ENCODE measurements at places on chromosomes 6 and 20.

- no peak for DNase-seq
These were observed 216.5 kb downstream of the ZMYND8 start for GRCh38 chr20:47139934-47140535.

- DNase-seq: no peak
These were observed 45.1 kb downstream of the MAFB start for GRCh38 chr20:40643891-40644290.

DNA sequence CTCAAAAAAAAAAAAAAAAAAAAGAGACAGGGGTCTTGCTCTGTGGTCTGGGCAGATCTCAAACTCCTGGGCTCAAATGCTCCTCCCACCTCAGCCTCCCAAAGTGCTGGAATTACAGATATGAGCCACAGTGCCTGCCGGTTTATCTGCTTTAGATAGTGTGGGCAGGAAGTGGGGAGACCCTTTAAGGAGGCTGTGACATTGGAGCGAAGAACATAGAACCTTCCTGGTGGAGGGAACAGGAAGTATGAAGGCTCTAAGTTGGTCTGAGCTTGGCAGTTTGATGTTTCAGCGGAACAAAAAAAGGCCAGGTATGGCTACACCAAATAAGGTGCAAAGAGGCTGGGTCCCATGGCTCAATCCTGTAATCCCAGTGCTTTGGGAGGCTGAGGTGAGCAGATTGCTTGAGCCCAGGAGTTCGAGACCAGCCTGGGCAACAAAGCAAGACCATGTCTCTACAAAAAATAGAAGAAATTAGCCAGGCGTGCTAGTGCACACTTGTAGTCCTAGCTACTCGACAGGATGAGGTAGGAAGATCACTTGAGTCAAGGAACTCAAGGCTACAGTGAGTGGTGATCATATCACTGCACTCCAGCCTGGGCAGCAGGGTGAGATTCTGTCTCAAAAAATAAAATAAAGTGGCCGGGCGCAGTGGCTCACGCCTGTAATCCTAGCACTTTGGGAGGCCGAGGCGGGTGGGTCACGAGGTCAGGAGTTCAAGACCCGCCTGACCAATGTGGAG lies 8.7 kb upstream of the ZMYND8 start:
- DNase-seq: no peak

DNA sequence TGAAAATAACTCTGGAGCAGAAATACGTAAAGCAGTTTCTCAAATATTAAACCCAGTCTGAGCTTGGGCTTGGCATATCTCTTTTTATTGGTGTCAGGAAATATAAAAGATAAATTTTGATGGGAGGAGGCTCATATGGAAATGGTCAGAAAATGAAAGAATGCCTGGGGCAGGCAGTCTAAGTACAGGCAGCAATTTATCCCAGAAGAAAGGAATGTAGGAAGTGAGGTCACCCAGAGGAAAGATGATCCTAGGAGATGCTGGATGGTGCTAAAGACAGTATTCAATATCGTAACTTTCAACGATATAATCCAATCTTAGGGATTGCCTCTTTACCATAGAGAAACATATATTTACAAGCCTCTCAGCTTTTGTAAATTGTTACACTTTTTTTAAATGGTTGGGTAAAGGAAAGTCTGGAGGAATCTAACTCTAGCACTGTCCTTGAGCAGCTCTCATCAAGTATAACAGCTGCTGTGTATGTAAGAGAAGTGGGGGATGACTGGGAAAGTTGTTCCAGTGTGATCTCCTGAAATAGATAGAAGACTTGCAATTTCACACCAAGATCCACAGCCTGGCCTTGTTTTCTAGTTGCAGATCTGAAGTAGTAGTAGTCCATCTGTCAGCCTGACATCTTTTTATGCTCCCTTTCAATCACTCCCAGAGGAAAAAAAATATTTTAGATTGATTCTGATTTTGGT lies 256.9 kb upstream of the SASH1 start:
- no peak for DNase-seq

All from body of pancreas (tissue), 4 donors.